ENCODE measurements at places on chromosomes 6 and 20.
A peak's percentile ranks its signal among the peaks of the same experiment; 100 is the strongest.

GRCh38 chr6:16800942-16801341 lies 39.7 kb upstream of the ATXN1 start:
- DNase-seq, result peak; percentile 60

DNA sequence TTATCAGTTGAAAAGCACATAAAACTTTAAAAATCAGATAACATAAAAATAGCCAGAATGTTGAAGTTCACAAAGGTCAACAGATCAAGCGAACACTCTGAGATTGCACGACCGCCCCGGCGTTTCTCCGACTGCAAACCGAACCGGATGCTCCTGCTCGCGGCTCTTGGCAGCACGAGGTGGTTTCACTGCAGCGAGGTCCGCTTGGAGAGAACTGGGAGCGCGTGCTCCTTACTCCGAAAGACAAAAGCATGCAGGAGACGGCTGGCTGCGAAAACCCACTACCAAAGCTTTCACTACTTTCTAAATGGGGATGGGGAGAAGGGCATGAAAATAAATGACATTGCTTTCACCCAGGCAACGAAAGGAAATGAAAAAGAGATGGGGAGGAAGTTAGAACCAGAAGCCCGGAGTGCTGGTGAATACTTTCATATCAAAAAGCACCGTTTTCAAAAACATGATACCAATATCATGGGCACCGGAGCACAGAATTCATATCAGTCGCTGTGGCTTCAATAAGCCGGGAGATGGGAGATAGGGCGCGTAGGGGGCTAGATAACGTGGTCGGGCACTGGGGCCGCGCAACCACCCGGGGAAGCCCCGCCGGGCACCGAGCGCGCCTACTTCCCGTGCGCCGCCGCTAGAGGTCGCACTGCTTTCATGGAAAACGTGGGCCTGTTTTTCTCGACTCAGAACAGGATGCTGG lies 8.3 kb upstream of the ANKRD60 start:
- peak; percentile 62 for DNase-seq

DNA sequence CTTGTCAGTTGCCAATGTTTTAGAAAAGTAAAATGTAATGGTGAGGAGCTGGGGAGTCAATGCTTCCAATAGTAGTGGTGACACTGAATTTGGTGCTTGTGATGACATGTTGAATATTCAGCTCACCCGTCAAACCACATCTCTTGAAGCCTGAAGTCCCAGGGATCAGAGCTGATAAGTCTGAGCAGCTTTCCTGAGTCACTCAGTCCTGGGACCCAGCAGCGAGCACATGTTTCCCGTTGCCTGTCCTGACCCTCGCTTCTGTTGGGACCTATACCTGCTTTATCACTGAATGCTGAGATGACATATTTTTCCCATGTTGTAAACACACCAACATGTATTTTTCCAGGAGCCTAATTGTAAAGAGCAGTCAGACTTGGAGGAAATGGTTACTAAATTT lies 693.6 kb downstream of the QKI start:
- DNase-seq, result peak; percentile 20

DNA sequence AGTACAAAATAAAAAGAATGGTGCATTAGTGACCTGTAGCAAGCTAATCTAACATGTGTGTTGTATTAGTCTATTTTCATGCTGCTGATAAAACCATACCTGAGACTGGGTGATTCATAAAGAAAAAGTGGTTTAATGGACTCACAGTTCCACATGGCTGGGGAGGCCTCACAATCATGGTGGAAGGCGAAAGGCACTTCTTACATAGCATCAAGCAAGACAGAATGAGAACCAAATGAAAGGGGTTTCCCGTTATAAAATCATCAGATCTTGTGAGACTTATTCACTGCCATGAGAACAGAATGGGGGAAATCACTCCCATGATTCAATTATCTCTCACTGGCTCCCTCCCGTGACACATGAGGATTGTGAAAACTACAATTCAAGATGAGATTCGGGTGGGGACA lies 45.4 kb upstream of the AIG1 start:
- DNase-seq, result no peak

GRCh38 chr6:124355146-124355545 lies 551.5 kb downstream of the NKAIN2 start:
- no peak for DNase-seq

- peak; percentile 56 for DNase-seq
Observed at GRCh38 chr20:51529081-51529681, 13.3 kb downstream of the NFATC2 start.

GRCh38 chr6:5190507-5190906 lies 70.2 kb downstream of the LYRM4 start:
- peak; percentile 95 for DNase-seq

- DNase-seq, result no peak
Observed at GRCh38 chr6:129364037-129364436, 345.9 kb downstream of the ARHGAP18 start.

DNA sequence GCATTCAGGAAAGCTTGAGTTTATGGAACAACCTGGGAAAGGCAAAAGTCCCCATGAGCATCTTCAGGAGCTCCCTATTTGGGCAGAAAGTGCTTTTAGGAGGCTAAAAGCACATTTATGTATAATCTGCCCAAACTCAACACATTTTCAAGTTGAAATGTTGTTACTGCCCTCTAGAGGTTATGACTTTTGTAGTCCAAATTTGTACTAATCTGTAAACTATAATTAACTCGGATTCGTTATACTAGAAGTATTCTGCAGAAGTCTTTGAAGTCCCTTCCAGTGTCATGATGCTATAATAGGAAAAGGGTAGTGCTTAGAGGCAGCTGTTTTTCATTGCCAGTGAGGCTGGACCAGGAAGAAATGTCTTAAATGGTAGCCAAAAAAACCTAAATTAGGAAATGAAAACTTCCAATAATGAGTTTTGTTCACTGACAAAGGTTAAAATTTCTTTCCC lies 44.8 kb upstream of the EMILIN3 start:
- peak; percentile 67 for DNase-seq
